ENCODE measurements at places on chromosomes 2 and 18. TPM values are rescaled to one million over a fixed set of nuclear protein-coding genes. Genes with fewer than 3 reads are reported as not detected.

The HDAC4 gene
- total RNA-seq = 30.7 TPM

The GKN1 gene
- total RNA-seq = not detected

The DSC2 gene
- 26.0 TPM for total RNA-seq

The IFIH1 gene
- 6.0 TPM for total RNA-seq

The GALNT14 gene
- total RNA-seq = 0.38 TPM

The DUSP2 gene
- total RNA-seq = 1.3 TPM

The BCL2 gene
- 7.4 TPM for total RNA-seq

The FAM237A gene
- total RNA-seq = 1.2 TPM

The ATP6V1B1 gene
- total RNA-seq = not detected

The CHRND gene
- not detected for total RNA-seq

The FOXI3 gene
- not detected for total RNA-seq

The TWIST2 gene
- total RNA-seq = 2.6 TPM

The UCN gene
- total RNA-seq = 0.84 TPM

The CNGA3 gene
- not detected for total RNA-seq

The HRH4 gene
- total RNA-seq = 0.19 TPM

The RSAD2 gene
- total RNA-seq = 3.3 TPM

The RGPD6 gene
- total RNA-seq = 5.0 TPM

The MALL gene
- 14.0 TPM for total RNA-seq

The DNAJC5G gene
- total RNA-seq = 1.9 TPM

The HOXD11 gene
- not detected for total RNA-seq

The KIAA2012 gene
- not detected for total RNA-seq

The GRHL1 gene
- 0.81 TPM for total RNA-seq

The LYG1 gene
- total RNA-seq = 0.57 TPM

The SLC16A14 gene
- total RNA-seq = 5.4 TPM

The GTF2A1L gene
- total RNA-seq = not detected

The IL1RN gene
- total RNA-seq = 0.89 TPM

The CROCC2 gene
- not detected for total RNA-seq

The FBXO36 gene
- total RNA-seq = 0.62 TPM

The CMPK2 gene
- total RNA-seq = 3.4 TPM

The KCNG2 gene
- total RNA-seq = not detected

The C2orf92 gene
- 1.1 TPM for total RNA-seq

The FSHR gene
- total RNA-seq = 0.14 TPM

The SPOPL gene
- 14.1 TPM for total RNA-seq

The AP1S3 gene
- 0.35 TPM for total RNA-seq

The IL1RL1 gene
- total RNA-seq = 1.7 TPM

The POTEC gene
- not detected for total RNA-seq

The AFF3 gene
- 6.8 TPM for total RNA-seq

The DSC3 gene
- 0.08 TPM for total RNA-seq

The CYP26B1 gene
- total RNA-seq = 5.4 TPM

The SIGLEC15 gene
- total RNA-seq = not detected

The PROKR1 gene
- total RNA-seq = not detected

The CHST10 gene
- total RNA-seq = 10.5 TPM

The DPP10 gene
- total RNA-seq = 0.05 TPM

The CRYGD gene
- not detected for total RNA-seq

The ZNF521 gene
- total RNA-seq = 29.6 TPM

The TAF4B gene
- 1.2 TPM for total RNA-seq

The ALK gene
- total RNA-seq = 0.08 TPM

The COLEC11 gene
- 1.9 TPM for total RNA-seq

The CAVIN2 gene
- total RNA-seq = 109 TPM

The MATN3 gene
- total RNA-seq = 0.19 TPM

The TUBB8B gene
- not detected for total RNA-seq

The WNT10A gene
- total RNA-seq = not detected

The PLCD4 gene
- total RNA-seq = 0.43 TPM

The DSG1 gene
- total RNA-seq = 0.68 TPM

All from Right ventricle myocardium inferior (tissue), 1 donor.